ENCODE measurements at places on chromosomes 7 and 10. TPM values are rescaled to one million over a fixed set of nuclear protein-coding genes. Genes with fewer than 3 reads are reported as not detected.

The ASB10 gene
- total RNA-seq: not detected

The INMT gene
- total RNA-seq: 0.94 TPM

The FFAR4 gene
- 0.14 TPM for total RNA-seq

The AQP1 gene
- total RNA-seq: 18.4 TPM

The CACNA2D1 gene
- 8.4 TPM for total RNA-seq

The ZPBP gene
- 0.14 TPM for total RNA-seq

The TNRC18 gene
- total RNA-seq: 8.5 TPM

Data from thymus (tissue), 14 donors.